ENCODE measurements at places on chromosomes 13 and 19.

GRCh38 chr13:110285991-110286832 is 20.7 kb downstream of the COL4A1 start:
- DNase-seq = no peak

- DNase-seq = no peak
Measured at GRCh38 chr13:74644229-74644628, 510.0 kb upstream of the KLF12 start.

DNA sequence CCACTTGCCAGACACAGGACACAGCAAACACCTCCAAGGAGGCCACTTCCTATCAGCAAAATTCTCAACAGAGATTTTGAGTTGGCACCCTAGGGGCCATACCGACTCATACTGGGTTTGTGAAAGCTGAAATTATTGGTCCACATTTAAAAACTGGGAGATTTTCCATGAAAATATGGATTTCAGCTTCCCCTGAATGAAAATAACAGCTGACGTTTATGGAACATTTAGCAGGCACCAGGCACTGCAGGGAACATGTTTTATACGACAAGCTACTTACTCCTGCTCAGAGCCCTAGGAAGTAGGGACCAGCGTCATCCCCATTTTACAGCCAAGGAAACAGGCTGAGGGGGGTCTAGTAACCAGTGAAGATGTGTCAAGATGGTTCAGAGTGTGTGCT is 169.3 kb downstream of the IER2 start:
- no peak for DNase-seq

- no peak for DNase-seq
Measured at GRCh38 chr13:60838581-60838980, 441.6 kb downstream of the TDRD3 start.

DNA sequence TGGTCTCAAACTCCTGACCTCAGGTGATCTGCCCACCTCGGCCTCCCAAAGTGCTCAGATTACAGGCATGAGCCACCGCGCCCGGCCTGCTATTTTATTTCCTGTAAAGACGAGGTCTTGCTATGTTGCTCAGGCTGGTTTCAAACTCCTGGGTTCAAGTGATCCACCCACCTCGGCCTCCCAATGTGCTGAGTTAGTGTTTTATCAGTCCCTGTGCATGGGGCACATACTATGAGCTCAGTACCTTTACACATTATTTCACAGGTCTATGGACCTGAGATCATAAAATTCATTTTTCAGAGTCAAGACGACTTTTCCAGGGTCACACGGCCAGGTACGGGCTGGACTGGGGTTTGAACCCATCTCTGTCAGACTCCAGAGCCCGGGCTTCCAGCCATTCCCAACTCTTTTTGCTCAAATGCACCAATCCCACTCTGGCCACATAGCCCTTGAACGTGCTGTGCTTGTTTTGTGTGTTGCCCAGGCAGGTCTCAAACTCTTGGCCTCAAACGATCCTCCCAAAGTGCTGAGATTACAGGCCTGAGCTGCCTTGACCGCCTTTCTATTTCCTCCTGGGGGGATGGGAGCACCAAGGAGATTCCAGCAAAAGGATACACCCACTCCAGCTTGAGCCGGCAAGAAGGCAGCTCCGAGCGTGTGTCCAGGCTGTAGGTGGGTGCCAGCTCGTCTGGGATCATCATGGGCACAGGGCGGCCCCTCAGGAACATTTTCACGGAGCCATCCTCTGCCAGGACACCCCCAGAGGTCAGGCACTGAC is 1.1 kb downstream of the EML2 start:
- DNase-seq = no peak

Measured in SHP77 treated with DMSO at 0.1 percent for 48 hours (cell line).